ENCODE measurements at places on chromosomes 7 and 10.

- DNase-seq: no peak
These were observed 33.2 kb downstream of the TMEM120A start for GRCh38 chr7:75961218-75961617.

DNA sequence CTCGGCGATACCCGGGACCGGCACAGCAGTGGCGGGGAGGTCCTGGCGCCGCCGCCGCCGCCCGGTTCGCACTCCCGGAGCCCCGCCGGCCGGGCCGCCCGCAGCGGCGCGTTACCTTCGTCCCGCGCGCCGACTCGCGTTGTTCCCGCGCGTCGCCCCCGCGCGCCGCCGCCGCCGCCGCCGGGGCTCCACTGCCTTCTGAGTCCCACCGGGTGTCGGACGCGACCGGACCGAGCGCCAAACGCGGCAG, at the start of gene EZH2:
Gene EZH2 (minus strand): TSS at position 243 of the 250 bp plus-strand sequence. CDS start 36,993 bp downstream, outside the sequence.
- DNase-seq: peak; percentile 10

GRCh38 chr10:75977139-75977538, 545.7 kb downstream of the LRMDA start:
- DNase-seq: no peak

DNA sequence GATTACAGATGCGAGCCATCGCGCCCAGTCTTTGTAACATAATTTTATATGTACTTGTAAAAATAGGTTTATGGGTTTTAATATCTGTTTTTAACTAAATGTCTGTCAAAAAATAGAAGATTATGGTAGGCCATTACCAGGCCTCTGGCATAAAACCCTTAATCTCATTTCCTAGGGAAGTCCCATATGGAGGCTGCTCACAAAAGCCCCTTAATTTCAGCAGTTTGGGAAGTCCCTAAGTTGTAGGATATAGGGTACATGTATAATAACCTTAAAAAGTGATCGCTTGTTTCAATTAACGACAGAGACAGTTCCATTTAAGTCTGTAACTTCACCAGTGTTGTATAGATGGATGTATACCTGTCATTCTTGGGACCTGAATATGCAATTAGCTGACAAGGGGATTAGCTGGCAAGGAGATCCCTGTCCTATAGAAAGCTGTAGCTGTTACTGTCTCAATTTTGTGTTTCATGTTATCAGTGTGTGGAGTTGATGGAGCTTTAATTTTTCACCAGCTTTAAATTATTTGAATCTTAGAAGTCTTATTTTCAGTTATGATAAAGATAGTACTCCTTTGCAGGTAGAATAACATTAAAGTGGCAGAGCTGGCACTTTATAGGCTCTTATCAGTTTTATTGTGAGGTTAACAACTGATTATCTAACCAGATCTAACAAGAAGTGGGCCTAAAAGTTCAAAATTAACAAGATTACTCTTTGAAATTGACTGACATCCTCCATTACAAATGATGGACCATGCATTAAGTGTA, 10.5 kb downstream of the TRIM24 start:
- DNase-seq: no peak

- no peak for DNase-seq
These were observed 336.1 kb upstream of the KCND2 start for GRCh38 chr7:119936836-119937235.

DNA sequence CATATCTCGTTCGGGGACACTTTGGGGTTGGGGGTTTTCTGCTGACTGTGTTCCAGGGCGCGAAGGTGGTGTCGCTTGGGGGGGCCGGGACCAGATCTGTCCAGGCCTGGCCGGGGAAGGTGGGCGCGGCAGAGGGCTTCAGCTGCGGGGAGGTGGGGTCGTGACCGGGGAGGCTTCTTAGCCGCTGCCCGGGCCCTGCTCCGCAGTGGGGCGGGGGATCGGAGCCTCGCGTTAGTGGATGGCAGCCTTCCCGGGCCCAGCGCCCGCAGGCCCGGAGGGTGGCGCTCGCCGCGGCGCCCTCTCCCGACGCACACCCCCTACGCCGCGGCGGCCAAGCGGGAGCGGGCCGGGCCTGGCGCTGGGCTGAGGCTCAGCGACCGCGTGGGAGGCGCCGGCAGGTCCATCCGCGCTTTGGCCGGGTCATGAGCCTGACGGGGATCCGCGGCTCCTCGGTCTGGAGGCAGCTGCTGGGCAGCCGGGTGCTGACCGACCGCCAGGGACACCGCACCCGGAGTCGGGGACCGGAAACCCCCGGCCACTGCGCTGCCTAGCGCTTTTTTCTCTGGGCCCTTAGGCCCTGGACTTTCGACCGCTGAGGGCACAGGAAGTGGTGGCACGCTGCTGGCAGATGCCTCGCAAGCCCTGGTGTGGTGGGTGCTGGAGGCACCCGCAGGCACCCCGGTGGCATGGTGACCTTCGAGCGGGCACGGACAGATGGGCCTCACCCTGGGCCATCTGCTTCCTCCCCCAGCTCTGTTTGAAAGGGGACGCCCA, 1.2 kb downstream of the AGAP3 start:
- DNase-seq: no peak

DNA sequence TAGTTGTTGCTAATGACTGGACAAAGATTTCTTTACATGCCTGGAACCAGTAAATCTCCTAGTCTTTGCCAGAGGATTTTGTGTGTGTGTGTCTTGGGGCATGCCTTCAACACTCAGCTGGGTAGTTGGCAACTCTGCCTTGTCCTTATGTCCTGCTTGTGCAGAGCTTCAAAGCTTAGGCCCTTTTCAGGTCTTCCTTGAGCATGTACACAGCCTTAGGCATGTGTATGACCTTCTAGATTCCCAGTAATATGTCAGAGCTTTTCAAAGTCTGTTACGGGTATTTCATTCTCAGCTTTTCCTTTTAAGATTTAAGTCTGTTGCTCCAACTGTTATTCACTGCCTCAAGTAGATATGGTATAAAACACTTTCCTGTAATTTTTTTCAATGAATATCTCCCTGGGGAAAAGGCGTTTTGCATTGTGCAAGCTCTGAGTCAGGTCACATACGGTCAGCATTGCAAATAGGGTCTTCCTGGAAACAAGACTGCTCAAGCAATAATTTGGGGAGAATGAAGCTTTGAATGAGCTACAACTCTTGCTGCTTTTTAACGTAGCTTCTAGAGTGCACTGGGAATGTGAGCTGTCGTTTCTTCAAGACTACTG, 25.5 kb downstream of the SHOC2 start:
- no peak for DNase-seq

DNA sequence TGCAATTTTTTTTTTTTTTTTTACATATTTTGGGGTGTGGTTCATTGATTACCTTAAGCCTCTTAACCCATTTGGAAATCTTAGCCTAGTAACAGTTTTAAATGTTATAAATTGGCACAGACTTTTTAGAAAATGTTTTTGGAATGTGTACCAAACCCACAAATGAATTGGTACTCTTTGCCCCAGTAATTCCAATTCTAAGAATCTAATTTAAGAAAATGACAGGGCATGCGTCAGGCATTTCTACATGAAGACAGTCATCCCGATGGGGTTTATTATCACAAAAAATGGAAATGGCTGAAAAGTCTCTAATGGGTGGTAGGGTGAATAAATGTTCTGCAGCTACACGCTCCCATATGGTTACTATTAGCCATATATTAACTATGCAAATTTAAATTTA, 54.9 kb downstream of the ITIH5 start:
- DNase-seq: no peak

DNA sequence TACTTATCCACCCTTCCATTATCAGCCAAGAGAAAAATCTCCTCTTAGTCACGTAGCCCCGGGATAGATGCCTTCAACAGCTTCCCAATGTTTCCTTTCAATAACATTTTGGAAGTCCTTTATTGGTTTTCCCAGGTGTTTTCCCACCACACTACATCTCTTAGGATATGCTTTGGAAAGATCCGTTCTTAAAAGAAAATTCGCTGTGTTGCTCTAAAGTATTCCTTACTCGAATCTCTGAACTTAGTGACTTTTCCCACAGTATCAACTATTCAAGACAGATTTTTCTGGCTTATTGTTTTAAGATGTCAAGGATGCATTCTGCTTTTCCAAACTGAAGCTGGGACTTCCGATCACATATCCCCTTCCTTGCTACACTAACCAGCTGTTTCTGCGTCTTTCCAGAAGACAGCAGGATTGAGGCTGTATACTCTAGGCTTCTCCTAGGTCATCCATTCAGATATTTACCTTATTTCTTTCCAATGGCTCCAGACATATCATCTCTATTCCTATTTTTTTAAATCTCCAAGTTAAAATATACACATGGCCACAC, 36.5 kb upstream of the SVIL start:
- no peak for DNase-seq

DNA sequence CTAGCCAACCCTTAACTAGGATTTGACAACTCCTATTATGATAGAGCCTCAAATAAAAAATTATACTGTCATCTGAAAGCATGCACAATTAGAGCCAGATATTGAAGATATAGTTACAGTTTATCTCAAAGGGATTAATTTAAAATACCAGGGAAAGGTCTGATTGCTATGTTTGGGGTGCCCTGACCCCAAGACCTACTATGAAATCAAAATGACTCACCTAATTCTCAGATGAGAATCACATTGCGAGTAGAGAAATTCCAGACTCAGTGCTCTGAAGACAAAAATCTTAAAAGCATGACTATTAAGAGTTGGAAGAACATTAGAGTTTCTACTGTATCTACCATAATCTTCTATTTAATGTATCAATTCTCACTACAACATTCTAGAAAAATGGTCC, 297.1 kb downstream of the AHR start:
- DNase-seq: no peak

- no peak for DNase-seq
These were observed 149.8 kb downstream of the DYNC1I1 start for GRCh38 chr7:95922191-95922590.

DNA sequence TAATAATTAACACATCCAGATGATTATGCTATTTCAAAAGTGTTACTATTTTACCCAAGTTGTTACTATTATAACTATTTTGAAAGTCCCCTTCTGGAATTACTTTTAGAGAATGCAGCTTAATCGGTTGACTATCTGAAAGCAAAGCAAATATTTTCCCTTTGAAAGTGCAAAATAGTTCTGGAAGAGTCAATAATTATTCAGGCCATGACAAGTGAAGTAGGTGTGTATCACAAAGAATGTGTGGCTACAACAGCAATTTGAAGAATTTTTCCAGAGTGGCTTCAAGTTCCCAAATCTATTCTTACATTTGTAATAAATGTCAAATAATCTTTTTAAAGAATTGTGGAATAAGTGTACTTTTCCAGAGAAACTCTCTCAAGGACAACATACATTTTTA, 42.8 kb downstream of the RNLS start:
- DNase-seq: no peak

DNA sequence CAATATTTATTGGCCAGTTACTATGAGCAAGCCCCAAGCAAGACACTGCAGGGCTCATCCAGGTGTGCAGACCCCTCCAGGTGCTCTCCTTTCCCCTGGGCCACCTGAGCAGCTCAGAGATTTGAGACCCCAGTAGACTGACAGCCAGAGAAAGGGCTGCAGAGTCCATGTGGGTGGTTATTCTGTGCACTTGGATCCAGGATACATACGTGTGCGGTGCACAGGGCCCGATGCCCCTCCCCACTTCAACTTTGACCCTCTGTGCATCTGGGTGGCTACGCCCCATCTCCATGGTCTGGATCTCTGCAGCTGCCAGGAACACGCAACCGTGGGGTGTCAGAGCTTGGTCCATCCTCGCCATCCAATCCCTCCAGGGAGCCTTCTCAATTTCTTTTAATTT, 72.9 kb downstream of the MKI67 start:
- DNase-seq: no peak

- no peak for DNase-seq
These were observed 7.0 kb downstream of the LZTS2 start for GRCh38 chr10:101006593-101007098.

DNA sequence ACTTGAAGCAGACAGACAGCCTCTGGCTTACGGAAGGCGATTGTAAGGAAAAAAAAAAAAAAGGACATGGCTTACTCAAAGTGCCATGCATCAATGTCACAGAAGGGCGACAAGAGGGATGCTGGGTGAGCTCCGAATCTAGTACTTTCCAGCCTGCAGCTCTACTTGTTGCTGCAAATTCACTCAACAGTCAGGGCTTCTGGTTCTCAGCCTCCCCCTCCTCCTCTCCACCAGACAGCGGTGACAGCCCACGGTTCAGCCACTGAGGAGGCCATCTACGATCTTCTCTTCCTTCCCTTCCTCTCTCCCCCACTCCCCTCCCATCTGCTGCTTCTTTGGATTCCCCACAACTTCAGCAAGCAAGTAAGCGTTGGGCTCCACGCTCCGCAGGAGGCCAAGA, 63.5 kb downstream of the PRKAG2 start:
- DNase-seq: no peak

GRCh38 chr10:80540136-80540535, 2.4 kb downstream of the SH2D4B start:
- no peak for DNase-seq

DNA sequence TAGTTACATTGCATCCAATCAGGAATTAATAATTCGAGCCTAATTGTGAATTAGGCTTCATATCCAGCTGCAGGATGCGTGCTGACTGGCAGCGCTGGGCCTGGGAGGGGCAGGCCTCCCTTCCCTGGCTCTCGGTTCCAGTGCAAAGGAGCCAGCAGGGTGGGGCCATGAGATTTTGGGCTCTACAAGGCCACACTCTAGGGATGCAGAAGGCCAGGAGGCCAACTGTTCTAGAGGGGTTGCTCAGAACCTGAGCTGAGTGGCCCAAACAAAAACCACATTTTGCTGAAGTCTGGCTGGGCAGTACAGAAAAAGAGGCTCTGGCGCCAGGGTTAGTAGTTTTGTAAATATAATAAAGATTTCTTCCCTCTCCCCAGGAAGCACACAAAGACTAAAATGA, 72.3 kb downstream of the CLEC2L start:
- DNase-seq: no peak

GRCh38 chr7:5388905-5389433, 34.7 kb downstream of the TNRC18 start:
- no peak for DNase-seq

- no peak for DNase-seq
These were observed 380.9 kb downstream of the PARD3 start for GRCh38 chr10:34434119-34434594.

- DNase-seq: no peak
These were observed 1120.6 kb downstream of the SORCS1 start for GRCh38 chr10:106043863-106044262.

DNA sequence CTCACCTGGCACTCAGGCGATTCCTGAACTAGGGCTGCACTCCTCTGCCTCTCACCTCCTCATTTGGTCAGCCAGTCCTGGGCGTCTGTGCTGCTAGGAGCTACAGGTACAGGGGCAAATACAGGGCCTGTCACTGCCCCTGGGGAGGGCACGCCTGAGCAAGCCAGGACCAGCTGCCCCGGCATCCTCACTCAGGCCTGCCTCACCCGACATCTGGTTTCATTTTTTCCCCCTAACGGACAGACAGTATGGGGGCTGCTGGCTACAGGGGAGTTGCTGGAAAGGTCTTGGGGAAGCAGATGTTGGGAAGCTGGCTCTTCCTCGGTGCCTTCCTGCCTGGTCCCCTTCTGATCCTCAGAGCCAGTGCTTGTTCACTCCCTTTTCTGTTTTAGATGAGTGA, 77.3 kb upstream of the PPIF start:
- DNase-seq: no peak

- no peak for DNase-seq
These were observed 73.2 kb upstream of the CCAR1 start for GRCh38 chr10:68647672-68648341.
